ENCODE measurements at places on chromosomes 1 and 21.

- DNase-seq, result no peak
These were observed 41.6 kb upstream of the QSOX1 start for GRCh38 chr1:180112984-180113647.

DNA sequence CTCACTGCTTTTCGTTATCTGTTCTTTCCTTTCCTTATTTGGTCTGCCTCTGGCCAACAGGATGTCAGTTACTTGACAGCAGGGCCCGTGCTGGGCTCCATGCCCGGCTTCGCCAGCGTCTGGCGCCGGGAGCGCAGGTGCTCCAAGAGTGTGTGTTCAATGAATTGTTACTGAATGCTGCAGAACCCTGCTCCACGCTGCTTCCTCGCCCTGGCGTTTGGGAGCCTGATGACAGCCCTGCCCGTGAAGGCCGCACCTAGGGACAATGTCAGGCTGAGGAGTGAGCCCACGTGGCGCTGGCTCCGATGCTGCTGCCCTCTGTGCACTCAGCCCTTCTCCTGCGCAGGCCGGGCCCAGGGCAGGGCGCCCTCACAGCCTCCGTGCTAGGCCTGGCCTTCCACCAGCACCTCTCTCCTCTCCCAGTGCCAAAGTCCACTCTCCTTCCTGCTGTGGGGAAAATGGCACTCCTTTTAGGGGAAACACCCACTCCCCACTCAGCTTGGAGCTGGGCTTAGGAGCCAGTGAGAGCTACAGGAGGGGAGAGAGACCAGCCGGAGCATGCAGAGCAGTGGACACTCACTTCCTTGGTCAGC is 51.4 kb downstream of the ACBD3 start:
- no peak for DNase-seq

DNA sequence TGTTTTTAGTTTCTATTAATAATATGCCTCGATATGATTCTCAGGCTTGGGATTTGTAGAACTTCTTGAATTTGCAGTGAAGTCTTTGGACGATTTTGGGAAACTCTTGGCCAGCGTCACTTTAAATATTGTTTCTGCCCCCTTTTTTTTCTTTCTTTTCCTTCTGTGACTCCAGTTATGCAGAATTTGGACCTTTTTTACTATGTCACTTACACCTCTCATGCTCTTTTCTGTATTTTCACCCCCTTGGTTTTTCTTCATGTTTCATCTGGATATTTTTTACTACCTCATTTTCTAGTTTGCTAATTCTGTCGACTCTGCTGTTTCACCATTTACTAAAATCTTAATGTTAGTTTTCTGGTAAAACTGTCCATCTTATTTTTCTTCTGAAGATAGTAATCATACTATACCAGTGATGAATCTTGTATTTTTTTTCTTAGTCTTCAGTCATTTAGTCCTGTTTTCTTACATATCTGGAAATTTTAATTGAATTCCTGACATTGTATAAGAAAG is 173.6 kb downstream of the DHRS3 start:
- no peak for DNase-seq

- DNase-seq, result no peak
These were observed 55.2 kb downstream of the SDC3 start for GRCh38 chr1:30853350-30853749.

Data from GM12864 (cell line).